Lung (tissue), 17 donors: ENCODE measurements at places on chromosomes 3 and 15. TPM values are rescaled to one million over a fixed set of nuclear protein-coding genes. Genes with fewer than 3 reads are reported as not detected.

The COL7A1 gene
- 8.2 TPM for polyA plus RNA-seq

The AAGAB gene
- 11.5 TPM for polyA plus RNA-seq

The EIF4E3 gene
- polyA plus RNA-seq: 9.7 TPM

The TEX55 gene
- 0.06 TPM for polyA plus RNA-seq

The RNF111 gene
- 8.7 TPM for polyA plus RNA-seq

DNA sequence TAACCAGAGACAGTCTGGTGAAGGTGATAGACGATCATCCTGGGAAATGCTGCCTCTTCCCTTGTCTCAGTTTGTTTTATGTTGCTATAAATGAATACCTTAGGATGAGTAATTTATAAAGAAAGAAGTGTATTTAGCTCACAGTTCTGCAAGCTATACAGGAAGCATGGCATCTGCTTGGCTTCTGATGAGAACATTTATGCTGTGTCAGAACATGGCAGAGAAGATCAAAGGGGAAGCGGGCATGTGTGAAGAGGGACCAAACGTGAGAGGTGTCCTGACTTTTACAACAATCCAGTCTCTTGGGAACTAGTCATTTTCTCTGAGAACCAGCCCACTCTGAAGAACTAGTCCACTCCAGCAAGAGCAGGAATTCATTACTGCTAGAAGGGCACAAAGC lies 9.6 kb downstream of the CMC1 start:
- no peak overlapping the region for H3K4me3 ChIP-seq
- H3K27me3 ChIP-seq: no peaks in the 10 kb centered on the region
- no peak for DNase-seq
- no peak overlapping the region for H3K27ac ChIP-seq

GRCh38 chr3:8532251-8532871 lies 30.7 kb downstream of the LMCD1 start:
- peaks cover 24% of the 10 kb centered on the region for H3K4me1 ChIP-seq
- DNase-seq: peak; percentile 92
- H3K36me3 ChIP-seq: peaks cover 9% of the 10 kb centered on the region
- H3K4me3 ChIP-seq: no peak overlapping the region

- H3K4me1 ChIP-seq: peaks cover 5% of the 10 kb centered on the region
- H3K27ac ChIP-seq: no peak overlapping the region
- H3K36me3 ChIP-seq: no peaks in the 10 kb centered on the region
Measured at GRCh38 chr3:14243782-14244181, 65.2 kb downstream of the LSM3 start.

GRCh38 chr15:99369196-99369595 lies 117.9 kb downstream of the LRRC28 start:
- no peak for DNase-seq
- no peak overlapping the region for H3K4me3 ChIP-seq
- peaks cover 4% of the 10 kb centered on the region for H3K4me1 ChIP-seq
- H3K27ac ChIP-seq: no peak overlapping the region

DNA sequence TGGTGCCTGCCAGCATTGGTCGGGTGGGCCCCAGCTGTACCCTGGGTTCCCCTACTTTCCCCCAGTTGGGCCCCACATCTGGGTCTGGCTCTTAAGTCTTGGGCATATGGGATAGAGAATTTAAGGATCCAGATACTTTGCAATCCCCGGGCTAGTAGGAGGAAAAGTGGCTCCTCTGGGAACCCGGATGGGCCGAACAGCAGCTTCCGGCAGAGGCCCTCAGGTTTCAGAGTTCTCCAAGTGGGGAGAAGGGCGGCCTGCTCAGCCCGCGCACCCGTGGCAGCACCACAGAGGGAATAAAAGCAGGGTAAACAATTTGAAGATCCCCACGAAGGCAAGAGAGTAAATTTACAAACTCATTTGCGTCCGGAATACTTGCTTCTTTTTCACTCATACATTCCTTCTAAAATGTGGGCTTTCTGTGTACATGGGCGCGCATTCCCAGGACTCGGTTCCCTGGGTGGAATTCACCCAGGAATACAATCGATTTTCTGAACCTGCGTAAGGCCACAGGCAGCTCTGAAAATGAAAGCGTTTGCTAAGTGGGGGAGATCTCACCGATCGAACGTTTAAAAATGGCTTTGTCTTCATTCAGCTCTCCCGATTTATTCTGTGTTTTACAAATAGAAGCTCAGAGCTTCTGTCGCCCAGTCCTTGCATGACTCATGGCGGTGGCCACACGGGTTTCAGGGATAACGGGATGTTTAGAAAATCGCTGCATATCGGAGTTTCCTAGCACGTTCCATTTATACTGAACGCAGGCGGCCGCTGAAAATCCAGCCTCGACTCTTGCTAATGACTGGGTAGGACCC lies 74.0 kb upstream of the POLG start:
- no peaks in the 10 kb centered on the region for H3K36me3 ChIP-seq
- H3K4me3 ChIP-seq: no peak overlapping the region
- DNase-seq: no peak

DNA sequence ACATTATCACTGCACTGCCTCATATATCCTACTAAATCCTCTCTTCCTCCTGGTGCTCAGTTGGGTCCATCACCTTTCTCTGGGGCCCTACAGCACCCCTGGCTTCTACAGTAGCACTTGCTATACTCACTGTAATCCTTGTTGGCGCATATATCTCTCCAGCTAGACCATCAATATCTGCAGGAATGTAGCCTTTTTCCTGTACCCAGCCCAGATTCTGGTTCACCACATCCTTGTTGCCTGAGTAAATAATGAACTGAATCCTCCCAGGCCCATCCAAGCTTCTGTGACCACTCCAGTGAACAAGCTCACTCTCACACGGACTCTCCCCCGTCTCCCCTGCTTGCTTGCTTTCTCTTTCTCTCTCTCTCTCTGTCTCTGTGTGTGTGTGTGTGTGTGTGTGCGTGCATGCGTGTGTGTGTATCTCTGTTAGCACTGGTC lies 62.5 kb upstream of the LIPC start:
- no peaks in the 10 kb centered on the region for H3K4me1 ChIP-seq
- H3K27me3 ChIP-seq: no peaks in the 10 kb centered on the region
- no peak overlapping the region for H3K4me3 ChIP-seq
- H3K27ac ChIP-seq: no peak overlapping the region
- H3K36me3 ChIP-seq: no peaks in the 10 kb centered on the region
- no peak for DNase-seq

DNA sequence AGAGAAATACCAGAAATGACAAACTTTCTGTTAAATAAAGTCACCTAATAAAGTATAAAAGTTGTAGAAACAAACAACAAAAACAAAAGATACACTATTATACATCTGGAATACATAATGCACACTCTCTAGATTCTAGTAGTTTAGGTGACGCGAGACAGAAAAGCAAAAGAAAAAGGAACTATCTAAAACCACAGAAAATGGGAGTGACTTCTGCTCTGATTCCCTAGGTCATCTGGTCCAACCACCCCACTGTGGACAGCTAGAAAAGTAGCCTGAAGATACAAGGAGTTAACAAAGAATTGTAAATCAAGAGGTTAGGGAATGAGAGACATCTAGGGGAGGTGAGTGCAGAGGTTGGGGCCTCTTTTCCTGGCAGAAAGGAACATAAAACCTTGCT lies 39.1 kb downstream of the DHX36 start:
- no peaks in the 10 kb centered on the region for H3K4me1 ChIP-seq
- no peak overlapping the region for H3K4me3 ChIP-seq
- DNase-seq: no peak
- H3K36me3 ChIP-seq: peaks cover 44% of the 10 kb centered on the region
- no peaks in the 10 kb centered on the region for H3K27me3 ChIP-seq

- no peaks in the 10 kb centered on the region for H3K27me3 ChIP-seq
- DNase-seq: peak; percentile 81
- H3K4me1 ChIP-seq: peaks cover 7% of the 10 kb centered on the region
- H3K4me3 ChIP-seq: no peak overlapping the region
- no peak overlapping the region for H3K27ac ChIP-seq
- H3K36me3 ChIP-seq: no peaks in the 10 kb centered on the region
Measured at GRCh38 chr3:48151058-48151806, 37.0 kb downstream of the CDC25A start.

GRCh38 chr15:51269496-51269895 lies 68.9 kb downstream of the CYP19A1 start:
- no peaks in the 10 kb centered on the region for H3K27me3 ChIP-seq
- peaks cover 13% of the 10 kb centered on the region for H3K4me1 ChIP-seq
- DNase-seq: no peak
- no peaks in the 10 kb centered on the region for H3K36me3 ChIP-seq
- no peak overlapping the region for H3K4me3 ChIP-seq
- H3K27ac ChIP-seq: no peak overlapping the region

DNA sequence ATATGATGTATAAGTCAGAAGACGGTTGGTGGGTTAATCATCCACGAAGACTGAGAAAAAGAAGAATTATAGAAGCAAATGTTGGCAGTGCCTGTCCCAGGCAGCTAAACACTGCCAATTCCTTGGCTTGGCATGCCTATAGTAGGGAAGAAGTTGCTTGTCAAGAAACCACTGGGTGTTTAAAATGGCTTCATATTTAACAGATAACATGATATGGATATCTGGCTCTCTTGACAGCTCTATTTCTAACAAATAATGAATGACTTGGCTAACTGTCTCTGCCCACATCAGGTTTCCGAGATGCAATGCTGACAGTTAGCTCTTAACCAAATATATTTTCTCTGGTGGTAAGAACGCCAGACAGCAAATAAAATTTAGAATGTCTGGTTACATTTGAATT lies 341.7 kb upstream of the KCNMB2 start:
- no peaks in the 10 kb centered on the region for H3K36me3 ChIP-seq
- no peak overlapping the region for H3K4me3 ChIP-seq
- no peaks in the 10 kb centered on the region for H3K4me1 ChIP-seq
- DNase-seq: no peak
- no peak overlapping the region for H3K27ac ChIP-seq
- H3K27me3 ChIP-seq: no peaks in the 10 kb centered on the region

GRCh38 chr3:179902061-179902460 lies 134.7 kb downstream of the PEX5L start:
- H3K4me3 ChIP-seq: no peak overlapping the region
- H3K4me1 ChIP-seq: no peaks in the 10 kb centered on the region
- no peaks in the 10 kb centered on the region for H3K27me3 ChIP-seq

DNA sequence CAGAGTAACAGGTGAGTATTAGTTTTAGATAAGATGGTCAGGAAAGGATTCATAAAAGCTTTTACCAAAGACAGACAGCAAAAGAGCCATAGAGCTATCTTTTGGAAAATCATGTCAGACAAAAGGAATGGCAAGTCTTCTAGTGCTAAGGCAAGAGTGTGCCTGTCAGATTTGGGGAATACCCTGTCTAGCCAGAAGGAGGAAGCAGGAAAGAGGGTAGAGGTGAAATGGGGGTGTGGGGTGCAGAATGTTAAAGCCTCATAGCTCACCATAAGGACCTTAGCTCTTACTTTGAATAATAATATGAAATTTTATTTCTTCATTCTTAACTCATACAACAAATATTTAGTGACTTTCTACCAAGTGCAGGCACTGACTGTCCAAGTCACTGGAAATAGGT lies 512.1 kb upstream of the ROBO2 start:
- no peak overlapping the region for H3K4me3 ChIP-seq
- no peak overlapping the region for H3K27ac ChIP-seq
- no peaks in the 10 kb centered on the region for H3K4me1 ChIP-seq
- no peaks in the 10 kb centered on the region for H3K27me3 ChIP-seq
- no peak for DNase-seq

DNA sequence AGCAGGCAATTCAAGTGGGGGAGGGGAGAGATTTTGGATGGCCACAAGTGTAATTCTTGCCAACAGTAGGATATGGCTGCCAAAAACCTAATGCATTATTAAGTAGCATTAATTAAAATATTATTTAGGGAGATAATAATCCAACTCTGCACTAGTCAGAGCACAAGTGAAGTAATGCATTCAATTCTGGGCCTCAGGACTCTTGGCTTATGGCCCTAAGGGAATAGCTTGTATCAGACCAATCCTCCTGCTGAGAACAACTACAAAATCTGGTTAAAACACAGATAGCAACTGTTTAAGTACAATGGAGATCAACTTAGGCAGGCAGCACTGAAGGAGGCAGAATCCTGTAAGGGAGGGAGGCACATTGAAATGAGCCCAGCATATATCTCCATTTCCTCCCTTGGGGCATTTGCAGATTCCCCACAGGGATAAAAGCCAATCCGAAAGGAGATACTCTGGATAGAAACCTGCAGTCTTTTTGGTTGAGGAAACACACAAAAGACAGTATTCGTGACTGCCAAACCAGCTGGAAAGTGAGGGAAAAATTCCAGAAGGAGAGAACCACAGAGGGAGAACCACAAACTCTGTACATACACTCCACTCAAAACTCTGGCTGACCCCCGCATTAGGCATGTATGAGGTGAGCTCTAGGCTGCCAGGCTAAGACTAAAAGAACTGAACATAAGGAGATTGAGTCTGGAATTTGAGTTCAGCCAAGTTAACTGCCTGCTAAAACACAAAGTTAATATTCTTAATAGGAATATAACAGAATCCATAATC lies 57.4 kb downstream of the ETFA start:
- H3K4me1 ChIP-seq: peaks cover 12% of the 10 kb centered on the region
- H3K4me3 ChIP-seq: no peak overlapping the region
- H3K27me3 ChIP-seq: no peaks in the 10 kb centered on the region
- H3K36me3 ChIP-seq: no peaks in the 10 kb centered on the region
- DNase-seq: peak; percentile 69
- no peak overlapping the region for H3K27ac ChIP-seq

DNA sequence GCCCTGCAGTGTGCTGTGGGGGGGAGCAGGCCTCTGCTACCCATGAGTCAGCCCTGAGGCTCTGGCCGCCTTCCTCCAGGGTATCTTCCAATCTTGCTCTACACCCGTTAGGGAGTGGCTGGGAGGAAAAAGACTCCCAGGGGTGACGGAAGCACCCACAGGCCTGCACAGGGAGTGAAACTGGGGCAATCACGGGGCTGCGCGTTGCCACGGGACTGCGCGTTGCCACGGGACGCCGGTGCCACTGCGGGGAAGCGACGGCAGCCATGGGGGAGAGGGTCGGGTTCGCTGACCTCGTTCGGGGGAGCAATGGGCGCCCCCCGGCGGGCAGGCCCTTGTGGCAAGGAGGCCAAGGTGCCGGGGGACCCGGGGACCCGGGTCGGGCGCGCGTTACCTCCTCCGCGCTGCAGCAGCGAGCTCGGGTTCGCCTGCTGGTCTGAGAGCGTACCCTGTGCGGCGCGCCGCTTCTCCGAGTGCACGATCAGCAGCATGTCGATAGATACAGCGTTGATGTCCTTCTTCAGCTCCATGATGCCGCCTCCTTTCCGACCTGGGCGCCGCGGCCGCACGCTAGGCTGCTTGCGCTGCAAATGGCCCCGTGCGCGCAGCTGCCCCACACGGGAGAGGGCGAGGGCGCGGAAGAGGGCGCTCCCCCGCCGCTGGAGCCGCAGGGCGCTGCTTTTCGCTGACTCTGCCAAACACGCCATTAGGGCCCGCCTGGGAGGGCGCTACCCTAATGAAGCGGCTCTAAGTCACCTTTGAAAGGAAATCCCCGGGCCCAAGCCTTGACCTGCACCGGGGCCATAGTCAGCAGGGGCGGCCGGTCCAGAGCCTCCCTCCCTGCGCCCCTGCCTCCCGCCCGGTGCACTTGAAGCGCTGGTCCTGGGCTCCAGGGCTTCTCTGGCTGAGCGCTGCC lies at the start of gene KY:
Gene KY, minus strand, starts transcription at position 592 of the 916 bp plus-strand sequence. Its CDS starts 62 bp downstream, at position 530.
- H3K4me3 ChIP-seq: no peak within 1 kb of the TSS
- peak within 1 kb of the TSS; percentile 89 for H3K27ac ChIP-seq
- H3K4me1 ChIP-seq: peaks cover 7% of the 10 kb centered on the region
- H3K36me3 ChIP-seq: no peaks in the 10 kb centered on the region

GRCh38 chr15:79903144-79903543 lies 6.3 kb upstream of the MTHFS start:
- H3K4me1 ChIP-seq: no peaks in the 10 kb centered on the region
- no peaks in the 10 kb centered on the region for H3K27me3 ChIP-seq
- no peak overlapping the region for H3K27ac ChIP-seq
- H3K36me3 ChIP-seq: peaks cover 4% of the 10 kb centered on the region
- DNase-seq: no peak

- H3K27me3 ChIP-seq: no peaks in the 10 kb centered on the region
- H3K4me3 ChIP-seq: no peak overlapping the region
- no peak for DNase-seq
- H3K36me3 ChIP-seq: no peaks in the 10 kb centered on the region
- no peaks in the 10 kb centered on the region for H3K4me1 ChIP-seq
Measured at GRCh38 chr3:79396595-79396994, 371.2 kb downstream of the ROBO1 start.
